Spleen (tissue), 13 donors: ENCODE measurements at places on chromosomes 5 and 9. TPM values are rescaled to one million over a fixed set of nuclear protein-coding genes. Genes with fewer than 3 reads are reported as not detected.

RFESD gene
- total RNA-seq = 3.6 TPM

DNA sequence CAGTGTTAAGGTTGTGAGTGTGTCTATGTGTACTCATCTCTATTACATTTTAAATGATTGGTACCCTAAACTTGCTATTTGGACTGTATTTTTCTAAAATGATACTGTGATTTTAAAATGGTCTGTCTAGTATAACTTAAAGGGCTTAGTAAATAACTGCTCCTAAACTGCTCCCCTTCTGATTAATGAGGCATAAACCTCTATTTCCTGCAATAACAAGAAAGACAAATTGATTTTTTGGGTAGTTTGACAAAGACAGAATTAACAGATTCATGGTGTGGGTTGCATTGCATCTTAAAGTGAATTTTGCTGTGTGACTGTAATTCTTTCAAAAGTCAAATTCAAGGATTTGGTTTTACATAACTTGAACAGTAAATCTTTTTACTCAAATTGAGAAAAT lies 8.1 kb upstream of the LRRTM2 start:
- no peak for DNase-seq

- no peak for DNase-seq
These were observed 15.5 kb downstream of the ZBTB34 start for GRCh38 chr9:126875756-126876510.

DNA sequence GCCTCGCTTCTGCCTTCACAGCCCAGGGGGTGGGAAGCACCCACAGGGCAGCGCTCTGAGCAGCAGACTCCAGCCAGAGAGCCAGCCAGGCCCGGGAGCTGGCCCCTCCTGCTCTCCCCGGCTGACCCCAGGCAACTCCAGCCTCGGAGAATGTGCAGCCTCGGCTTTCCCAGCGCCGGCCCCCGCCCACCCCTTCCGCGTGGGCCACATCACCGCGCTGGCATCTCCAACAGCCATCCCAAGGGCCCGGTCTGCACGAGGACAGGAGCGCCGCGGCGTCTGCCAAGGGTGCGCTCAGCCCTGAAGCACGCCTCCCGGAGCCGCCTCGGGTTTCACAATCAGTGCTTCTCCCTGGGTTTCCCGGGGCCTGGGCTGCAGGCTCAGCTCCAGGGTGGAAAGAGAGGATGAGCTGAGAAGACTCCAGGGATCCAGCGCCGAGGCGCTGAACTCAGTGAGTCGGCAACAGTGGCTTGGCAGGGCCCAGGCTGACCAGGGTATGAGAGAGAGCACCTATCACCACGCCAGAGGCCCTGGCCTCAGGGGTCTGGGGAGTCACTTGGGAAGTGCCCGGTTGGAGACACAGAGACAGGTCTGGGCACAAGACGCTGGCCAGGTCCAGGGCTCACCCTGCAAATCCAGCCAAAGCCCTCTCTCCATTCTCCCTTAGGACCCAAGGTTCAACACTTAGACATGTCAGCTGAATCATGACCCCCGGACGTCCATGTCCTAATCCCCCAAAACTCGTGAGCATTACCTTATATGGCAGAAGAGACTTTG lies 79.6 kb downstream of the ADAMTS2 start:
- DNase-seq = peak; percentile 78

FCN1 gene
- 209 TPM for total RNA-seq
